ENCODE measurements at places on chromosomes 7 and 10.

GRCh38 chr10:8616166-8616565 lies 561.7 kb downstream of the GATA3 start:
- no peak for DNase-seq

DNA sequence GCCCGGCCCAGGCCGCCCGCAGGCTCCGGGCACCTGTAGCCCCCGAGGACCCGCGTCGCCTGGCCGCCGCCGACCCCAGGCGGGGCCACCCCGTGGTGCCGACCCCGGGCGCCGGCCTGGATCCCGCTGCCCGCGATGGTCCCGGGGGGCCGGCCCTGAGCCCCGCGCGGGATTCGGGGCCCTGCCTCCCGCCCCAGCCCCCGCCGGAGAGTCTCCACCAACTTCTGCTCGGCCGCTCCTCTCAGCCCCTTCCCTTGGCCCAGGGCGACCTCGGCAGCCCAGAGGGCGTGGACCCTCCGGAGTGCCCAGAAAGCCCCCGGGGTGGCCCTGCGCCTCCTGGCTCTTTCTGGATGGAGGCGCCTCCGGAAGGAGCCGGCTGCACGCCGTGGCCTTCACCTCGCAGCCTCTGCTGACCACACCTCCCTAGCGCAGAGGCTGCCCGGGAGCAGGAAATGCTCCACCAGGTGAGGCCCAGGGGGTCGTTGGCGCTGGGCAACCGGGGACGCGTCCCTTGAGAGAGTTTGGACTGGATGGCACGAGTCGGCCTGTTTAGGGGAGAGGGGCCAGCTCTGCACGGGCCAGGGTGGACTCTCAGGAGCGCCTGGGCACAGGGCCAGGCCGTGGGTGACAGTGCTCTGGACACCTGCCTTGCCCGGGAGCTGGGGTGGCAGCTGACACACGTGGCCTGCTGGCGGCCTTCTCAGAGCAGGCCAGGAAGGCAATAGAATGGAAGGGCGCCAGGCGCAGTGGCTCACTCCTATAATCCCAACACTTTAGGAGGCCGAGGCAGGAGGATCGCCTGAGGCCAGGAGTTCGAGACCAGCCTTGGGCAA lies 529 bp downstream of the ZNF853 start:
- no peak for DNase-seq

- no peak for DNase-seq
Observed at GRCh38 chr7:22255834-22256233, 101.1 kb downstream of the RAPGEF5 start.

DNA sequence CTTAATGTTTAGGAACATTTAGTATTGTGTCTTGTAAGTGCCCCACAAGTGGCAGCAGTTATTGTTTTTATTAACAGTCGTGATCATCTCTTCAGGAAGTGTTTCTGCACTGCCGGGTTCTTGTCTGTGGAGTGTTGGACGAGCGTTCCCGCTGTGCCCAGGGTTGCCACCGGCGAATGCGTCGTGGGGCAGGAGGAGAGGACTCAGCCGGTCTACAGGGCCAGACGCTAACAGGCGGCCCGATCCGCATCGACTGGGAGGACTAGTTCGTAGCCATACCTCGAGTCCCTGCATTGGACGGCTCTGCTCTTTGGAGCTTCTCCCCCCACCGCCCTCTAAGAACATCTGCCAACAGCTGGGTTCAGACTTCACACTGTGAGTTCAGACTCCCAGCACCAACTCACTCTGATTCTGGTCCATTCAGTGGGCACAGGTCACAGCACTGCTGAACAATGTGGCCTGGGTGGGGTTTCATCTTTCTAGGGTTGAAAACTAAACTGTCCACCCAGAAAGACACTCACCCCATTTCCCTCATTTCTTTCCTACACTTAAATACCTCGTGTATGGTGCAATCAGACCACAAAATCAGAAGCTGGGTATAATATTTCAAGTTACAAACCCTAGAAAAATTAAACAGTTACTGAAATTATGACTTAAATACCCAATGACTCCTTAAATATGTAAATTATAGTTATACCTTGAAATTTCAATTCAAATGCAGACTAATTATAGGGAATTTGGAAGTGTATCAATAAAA lies 22.2 kb downstream of the PLA2G12B start:
- DNase-seq = no peak

- no peak for DNase-seq
Observed at GRCh38 chr7:130266258-130266960, at the start of gene CPA2. Gene CPA2 (plus strand): TSS chr7:130266863. CDS start chr7:130266882, 19 bp downstream.

- no peak for DNase-seq
Observed at GRCh38 chr7:85866540-85866939, 679.7 kb upstream of the SEMA3D start.

DNA sequence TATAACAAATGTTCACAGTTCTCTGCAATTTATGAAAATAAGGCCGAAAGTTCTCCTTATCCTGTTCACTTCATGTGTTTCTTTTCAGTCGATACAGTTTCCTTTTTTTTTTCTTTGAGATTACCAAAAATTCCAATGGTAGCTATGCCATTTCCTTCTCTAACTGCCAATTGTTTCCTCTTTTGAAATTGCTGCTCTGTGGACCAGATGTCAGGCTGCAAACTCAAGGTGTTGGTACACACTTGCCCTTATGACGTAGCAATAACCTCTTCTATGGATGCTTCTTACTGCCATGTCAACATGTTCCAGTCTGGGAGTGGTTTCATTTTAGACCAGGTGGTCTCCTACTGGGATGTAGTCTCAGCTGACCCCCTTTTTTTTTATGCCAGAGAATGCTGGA lies 52.9 kb downstream of the CASD1 start:
- DNase-seq = no peak

DNA sequence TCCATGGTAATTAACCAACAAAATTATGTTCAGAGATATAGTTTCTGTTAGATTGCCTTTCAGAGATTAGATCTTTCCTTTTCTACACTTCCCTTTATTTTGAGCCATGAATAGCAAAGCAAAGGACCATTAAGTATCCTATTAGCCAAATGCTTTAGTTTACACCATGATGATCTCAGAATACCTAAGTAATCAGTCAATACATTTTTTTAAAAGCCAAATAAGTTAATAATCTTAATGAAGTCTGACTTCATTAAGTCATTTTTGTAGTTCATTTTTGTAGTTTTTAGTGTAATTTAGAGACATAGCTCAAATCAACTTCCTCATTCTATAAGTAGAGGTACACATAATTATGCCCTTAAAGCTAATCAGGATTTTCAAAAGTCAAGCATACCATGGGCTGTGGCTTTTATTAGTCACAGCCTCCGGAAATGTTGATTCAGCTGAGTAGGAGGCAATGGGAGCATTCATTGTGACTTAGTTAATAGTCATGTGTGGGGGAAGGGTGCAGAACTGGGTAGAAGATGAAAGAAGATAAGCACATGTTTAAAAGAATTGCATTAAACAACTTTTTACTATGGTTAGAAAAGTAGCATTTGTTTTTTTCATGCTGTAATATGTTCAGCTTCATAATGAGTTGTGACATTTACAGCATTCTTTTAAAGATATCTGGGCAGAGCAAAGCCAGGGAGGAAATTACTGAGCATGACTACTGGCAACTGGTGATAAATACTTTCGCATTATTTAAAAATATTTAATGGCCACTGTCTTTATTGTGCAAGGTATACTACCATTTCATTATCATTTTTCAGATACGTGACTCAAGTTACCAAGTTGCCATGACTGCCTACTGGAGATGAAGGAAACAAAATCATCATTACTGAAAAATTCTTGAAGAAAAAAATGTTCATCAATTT lies 57.3 kb upstream of the CCDC71L start:
- peak; percentile 97 for DNase-seq

- no peak for DNase-seq
Observed at GRCh38 chr10:97868134-97868685, 18.6 kb downstream of the GOLGA7B start.

GRCh38 chr7:47933215-47933614 lies 15.1 kb downstream of the PKD1L1 start:
- no peak for DNase-seq

GRCh38 chr10:1020958-1021357 lies 4.7 kb downstream of the IDI2 start:
- no peak for DNase-seq

GRCh38 chr10:125742465-125742864 lies 23.0 kb downstream of the EDRF1 start:
- no peak for DNase-seq

GRCh38 chr10:62196528-62196927 lies 72.1 kb downstream of the RTKN2 start:
- no peak for DNase-seq

DNA sequence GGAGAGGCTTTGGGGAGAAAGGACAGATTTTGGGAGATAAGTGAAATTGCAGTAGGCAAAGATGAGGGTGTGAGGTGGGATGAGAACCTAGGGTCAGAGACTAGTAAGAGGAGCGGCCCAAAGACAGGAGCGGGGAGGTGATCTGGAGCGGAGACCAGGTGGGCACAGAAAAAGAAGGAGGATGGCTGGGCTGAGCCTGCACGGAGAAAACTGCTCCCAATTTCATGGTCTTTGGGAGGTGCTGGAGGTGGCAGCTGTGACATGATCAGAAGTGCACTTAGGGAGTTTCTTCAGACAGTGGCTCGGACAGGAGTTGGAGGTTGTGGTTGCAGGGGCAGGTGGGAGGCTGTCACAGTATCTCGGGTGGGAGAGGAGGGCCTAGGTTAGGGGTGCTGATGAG lies 232.8 kb downstream of the SKAP2 start:
- no peak for DNase-seq

GRCh38 chr10:15374156-15374555 lies 3.1 kb upstream of the FAM171A1 start:
- no peak for DNase-seq

DNA sequence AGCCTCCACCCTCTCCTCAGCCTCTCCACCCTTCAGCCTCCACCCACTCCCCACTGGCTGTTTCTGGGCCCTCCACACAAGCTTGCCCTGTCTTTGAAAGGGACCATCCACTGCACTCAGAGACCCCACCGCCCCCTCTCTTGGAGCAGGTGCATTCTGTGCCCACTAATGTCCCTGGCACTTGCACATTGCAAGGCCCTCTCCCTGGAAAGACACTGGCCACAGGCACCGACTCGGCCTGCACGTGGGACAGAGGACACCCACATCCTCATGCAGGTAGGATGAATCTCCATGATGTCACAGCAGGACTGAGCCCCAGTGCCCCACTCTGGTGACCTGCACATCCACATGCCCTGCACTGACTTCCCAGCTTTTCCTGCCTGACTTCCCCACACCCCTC lies 36.8 kb upstream of the EBF3 start:
- DNase-seq = no peak

GRCh38 chr7:73770002-73770859 lies at the start of gene CLDN3:
Gene CLDN3 (minus strand): TSS chr7:73770270. CDS start chr7:73770049, 221 bp downstream.
- no peak for DNase-seq

DNA sequence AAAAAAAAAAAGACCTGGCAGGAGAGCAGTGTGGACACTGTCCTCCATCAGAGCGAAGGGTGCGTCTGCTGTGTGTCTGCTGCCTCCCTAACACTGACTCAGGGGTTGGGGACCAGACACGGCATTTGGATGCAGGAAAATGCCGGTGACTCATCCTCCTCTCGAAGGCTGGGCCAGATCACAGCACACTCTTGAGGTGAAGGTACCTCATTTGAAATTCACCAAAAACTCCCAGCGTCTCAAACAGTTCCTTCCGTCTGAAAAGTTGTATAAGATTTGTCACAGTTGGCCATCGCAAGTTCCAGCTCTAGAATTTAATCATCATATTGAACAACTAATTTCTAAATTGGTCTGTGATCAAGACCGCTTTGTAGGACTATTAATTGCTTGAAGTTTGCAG lies 118.1 kb upstream of the LYZL2 start:
- no peak for DNase-seq

- DNase-seq = no peak
Observed at GRCh38 chr7:48035967-48036478, 680 bp downstream of the C7orf57 start.

DNA sequence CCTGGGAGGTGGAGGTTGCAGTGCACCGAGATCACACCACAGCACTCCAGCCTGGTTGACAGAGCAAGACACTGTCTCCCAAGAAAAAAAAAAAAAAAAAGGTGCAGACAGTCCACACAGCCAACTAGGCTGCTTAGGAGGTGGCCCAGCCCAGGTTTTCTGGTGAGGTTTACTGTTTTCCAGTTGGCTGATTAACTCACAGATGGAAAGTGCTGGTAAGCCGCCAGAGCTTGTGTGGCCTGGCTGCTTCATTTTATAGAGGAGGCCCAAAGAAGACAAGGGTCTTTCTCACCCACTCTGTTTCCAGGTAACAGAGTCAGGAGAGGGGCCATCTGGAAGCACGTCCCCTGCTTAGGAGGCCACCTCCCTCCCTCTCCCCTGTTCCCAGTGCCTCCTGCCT lies 6.2 kb downstream of the RHBDD2 start:
- no peak for DNase-seq

- DNase-seq = no peak
Observed at GRCh38 chr10:120905268-120905667, 54.1 kb downstream of the WDR11 start.

DNA sequence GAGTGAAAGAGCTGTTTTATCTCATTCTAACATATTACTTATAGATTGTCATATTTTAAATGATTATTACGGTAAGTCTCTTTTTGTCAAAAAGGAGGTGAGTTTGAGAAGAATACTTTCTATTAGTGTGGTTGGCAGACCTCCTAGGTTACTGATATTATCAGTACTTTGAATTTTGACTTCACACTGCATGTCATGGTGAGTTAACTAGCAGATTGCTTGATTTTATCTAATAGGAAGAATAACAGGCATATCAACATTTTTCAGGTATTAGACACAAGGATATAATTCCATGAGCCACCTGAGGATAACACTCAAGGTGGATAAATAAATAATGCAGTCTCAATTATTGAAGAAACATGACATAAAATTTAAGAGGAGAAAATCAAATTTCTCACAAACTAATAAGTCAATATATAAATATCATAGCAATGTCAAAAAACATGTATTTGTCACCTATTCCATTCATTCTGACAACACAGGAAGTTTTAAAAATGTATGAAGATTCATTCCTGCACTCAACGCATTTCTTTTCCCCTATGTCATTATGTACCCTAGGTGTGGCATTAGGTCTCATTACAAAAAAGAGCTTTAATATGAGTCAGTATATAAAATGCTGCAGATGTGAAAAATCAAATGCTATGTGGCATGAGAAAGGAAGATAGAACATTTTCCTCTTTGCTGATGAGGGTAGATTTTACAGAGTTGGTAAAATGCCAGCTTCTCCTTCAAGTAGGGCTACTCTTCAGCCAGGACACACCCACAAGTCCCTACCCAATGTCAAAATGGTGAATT lies 1621.6 kb downstream of the REEP3 start:
- no peak for DNase-seq

DNA sequence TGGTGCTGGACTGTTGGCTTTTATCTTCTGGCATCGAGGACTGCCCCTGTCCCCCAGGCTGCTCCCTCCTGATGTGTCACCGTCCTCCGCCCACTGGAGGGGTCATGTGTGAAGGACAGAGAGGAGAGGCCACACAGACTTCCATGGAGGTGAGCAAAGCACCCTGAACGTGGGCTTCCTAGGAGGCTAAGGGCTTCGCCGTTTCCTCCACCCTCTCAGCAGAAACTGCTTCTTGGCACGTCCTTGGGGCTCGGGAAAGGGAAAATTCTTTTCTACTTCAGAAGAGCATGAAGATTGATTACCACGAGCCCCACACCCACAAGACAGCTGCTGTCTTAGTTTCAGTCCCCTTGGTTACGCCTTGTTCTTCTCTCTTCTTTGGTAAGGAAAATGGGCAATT lies 218.2 kb downstream of the CCDC3 start:
- DNase-seq = no peak

GRCh38 chr10:7538970-7539654 lies 127.7 kb downstream of the ITIH5 start:
- DNase-seq = no peak

- peak; percentile 40 for DNase-seq
Observed at GRCh38 chr7:140876519-140877248, 48.0 kb downstream of the BRAF start.

All from non-pigmented ciliary epithelial cell (primary cell).